Calu3 (cell line): ENCODE measurements at places on chromosomes 1 and 21.

GRCh38 chr21:46050668-46051378 lies 47.1 kb upstream of the COL6A2 start:
- no peak for DNase-seq

- DNase-seq, result peak; percentile 90
These were observed 155.4 kb downstream of the CLEC20A start for GRCh38 chr1:178341261-178341956.

GRCh38 chr1:172185211-172185610 lies 235.3 kb upstream of the C1orf105 start:
- DNase-seq, result no peak

GRCh38 chr21:40714536-40714935 lies 132.4 kb downstream of the DSCAM start:
- DNase-seq, result no peak
